SW480 (cell line): ENCODE measurements at places on chromosomes 3 and 15.

DNA sequence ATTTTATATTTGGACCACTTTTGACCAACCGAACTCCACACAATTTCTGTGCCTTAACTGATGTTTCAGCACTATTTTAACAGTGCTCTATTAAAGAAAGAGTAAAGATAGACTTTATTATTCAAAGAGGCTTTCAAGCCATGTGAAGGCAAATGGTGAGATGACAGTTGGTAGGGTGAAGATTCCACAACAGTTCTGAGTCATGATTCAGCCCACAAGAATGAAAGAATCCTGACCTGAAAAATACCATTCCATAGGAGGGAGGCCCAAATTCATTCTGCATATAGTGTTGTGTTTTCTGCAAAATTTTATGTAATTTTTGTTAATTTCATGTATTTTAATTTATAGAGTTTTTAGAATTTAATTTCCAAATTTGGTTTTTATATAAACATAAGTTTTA, 135.6 kb upstream of the STAC start:
- DNase-seq: no peak

DNA sequence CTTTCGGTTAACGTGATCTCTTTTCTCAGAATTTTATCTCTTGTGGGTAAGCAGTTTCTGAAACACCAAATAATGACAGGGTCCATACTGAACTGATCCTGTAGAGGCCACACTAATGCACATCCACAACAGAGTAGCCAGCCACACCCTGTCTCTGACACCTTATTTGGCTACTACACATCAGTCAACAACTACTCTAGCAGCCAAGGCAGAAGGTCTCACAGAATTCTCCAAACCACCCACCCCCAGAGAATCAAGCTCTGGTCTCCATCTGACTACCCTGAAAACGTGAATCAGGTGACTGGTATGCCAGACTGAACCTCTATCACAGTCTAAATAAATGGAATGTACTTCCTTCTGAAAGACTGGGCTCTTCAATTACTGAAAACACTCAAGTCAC, 38.0 kb downstream of the EDC3 start:
- DNase-seq: no peak

- no peak for DNase-seq
Measured at GRCh38 chr3:127630811-127631714, 2.1 kb downstream of the PODXL2 start.

- DNase-seq: no peak
Measured at GRCh38 chr3:15290736-15291135, 41.6 kb downstream of the SH3BP5 start.

- DNase-seq: no peak
Measured at GRCh38 chr3:115825046-115825445, 201.7 kb downstream of the GAP43 start.

DNA sequence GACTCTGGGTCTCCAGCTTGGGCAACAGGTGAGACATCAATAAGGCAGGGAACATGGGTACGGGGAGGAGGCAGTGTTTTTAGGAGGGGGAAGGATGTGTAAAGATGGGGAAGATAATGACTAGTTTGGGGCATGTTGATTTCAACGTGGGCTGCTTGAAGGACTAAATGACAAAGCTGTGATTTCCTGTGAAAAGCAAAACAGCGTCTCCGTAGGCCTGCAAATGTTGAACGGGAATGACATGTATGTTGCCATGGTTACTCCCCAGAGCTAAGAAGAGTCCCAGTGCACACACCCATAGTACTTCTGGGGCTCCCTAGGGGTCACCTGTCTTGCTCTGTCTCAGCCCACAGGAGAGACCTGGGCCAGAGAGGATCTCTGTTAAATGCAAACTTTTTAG, 71.3 kb upstream of the ETV5 start:
- DNase-seq: no peak

DNA sequence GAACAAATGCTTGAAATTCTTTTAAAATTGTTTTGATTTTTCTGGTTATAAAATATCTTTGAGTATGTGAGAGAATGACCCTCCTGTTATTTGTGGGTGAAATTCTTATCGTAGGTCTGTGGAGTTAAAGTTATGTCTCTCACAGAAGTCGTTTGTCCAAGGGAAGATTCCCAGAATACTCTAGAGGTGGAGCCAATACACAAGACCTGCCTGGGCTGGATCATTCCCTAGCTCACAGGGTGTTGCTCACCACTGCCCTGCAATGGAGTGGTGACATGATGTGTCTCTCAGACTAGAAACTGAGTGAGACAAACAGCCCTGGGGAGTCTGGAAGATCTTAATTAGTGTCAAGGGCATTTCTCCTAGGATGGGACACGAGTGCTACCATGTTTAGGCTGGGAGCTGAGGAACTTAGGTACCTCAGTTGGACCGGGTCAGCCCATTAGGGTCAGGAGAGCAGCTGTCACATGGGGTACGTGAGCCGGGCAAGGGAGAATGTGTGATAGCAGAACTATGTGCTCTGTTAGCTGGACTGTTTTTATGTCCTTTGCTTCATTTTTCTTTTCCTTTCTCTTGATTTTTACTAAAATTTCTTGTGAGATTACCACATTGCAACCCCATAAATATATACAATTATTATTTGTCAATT, 53.6 kb upstream of the MYO5C start:
- DNase-seq: peak; percentile 21

DNA sequence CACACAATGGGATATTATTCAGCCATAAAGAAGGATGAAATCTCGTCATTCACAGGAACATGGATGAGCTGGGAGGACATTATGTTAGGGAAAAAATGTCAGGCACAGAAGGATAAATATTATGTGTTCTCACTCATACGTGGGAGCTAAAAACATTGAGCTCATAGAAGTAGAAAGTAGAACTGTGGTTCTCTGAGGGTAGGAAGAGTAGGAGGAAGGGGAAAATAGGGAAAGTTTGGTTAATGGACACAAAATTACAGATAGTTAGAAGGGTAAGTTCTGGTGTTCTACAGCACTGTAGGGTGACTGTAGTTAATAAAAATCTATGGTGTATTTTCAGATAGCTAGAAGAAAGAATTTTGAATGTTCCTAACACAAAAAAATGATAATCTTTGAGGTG, 102.6 kb upstream of the LIPC start:
- DNase-seq: no peak
